ENCODE measurements at places on chromosomes 7 and 10.

DNA sequence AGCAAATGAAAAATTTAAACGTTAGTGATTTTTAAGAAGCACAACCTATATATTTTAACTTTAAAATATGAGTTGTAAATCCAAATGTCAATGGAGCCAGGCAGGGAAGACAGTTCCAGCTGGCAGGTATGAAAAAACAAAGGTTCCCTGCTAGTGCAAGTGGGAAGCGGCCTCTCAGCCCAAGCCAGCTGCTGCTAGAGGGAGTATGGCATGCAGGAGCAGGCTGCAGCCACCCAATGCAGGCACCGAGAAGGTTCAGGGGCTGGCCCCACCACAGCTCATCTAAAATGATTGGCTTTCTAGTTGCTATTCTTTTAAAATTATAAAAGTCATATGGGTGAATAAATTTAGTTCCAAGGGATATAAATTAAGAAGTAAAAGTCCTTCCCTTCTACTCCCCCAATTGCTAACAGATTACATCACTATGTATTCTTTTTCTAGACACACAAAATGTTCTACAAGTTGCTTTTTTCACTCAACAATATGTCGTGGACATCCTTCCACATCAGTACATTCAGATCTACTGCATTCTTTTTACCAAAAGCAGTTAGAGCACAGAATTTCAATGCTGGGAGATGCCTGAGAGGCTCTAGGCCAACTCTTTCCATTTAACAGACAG is 69.3 kb downstream of the SGMS1 start:
- no peak overlapping the region for H3K4me3 ChIP-seq
- no peaks in the 10 kb centered on the region for H3K4me1 ChIP-seq
- DNase-seq: peak; percentile 65
- no peaks in the 10 kb centered on the region for H3K36me3 ChIP-seq
- no peaks in the 10 kb centered on the region for H3K27me3 ChIP-seq

DNA sequence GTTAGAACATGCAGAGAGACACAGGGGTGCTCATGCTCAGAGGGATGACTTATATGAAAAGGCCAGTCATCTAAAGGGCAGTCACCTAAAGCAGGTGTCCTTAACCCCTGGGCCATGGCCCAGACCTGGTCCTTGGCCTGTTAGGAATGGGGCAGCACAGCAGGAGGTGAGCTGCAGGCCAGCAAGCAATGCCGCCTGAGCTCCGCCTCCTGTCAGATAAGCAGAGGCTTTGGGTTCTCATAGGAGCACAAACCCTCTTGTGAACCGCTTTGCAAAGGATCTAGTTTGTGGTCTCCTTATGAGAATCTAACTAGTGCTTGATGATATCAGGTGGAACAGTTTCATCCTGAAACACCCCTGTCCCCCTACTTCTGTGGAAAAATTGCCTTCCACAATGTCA is 14.5 kb downstream of the ANKRD7 start:
- no peaks in the 10 kb centered on the region for H3K36me3 ChIP-seq
- H3K27me3 ChIP-seq: no peaks in the 10 kb centered on the region

DNA sequence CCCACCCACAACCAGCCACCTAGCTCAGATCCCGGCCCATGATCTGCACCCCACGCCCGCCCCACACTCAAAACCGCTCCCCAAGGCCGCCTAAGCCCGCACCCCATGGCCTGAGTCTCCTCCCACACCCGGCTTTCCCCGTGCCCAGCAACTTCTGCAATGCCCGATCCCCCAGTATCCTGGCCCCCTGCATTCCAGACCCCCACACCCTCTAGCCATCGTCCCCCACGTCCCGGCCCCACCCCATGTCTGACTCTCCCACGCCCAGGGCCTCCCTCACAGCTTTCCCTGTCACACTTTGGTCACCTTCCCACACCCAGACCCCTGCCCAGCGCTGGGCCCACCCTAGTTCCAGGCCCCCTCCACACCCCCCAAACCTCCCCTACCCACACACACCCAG is 20.1 kb upstream of the FXYD4 start:
- no peak for DNase-seq
- H3K4me3 ChIP-seq: no peak overlapping the region
- H3K36me3 ChIP-seq: no peaks in the 10 kb centered on the region

- no peak overlapping the region for H3K4me3 ChIP-seq
- no peaks in the 10 kb centered on the region for H3K36me3 ChIP-seq
- no peak for DNase-seq
- H3K27ac ChIP-seq: no peak overlapping the region
Measured at GRCh38 chr7:123979876-123980275, 53.0 kb downstream of the TMEM229A start.

- no peak overlapping the region for H3K4me3 ChIP-seq
- no peaks in the 10 kb centered on the region for H3K36me3 ChIP-seq
- H3K27ac ChIP-seq: no peak overlapping the region
- no peaks in the 10 kb centered on the region for H3K4me1 ChIP-seq
Measured at GRCh38 chr10:43251419-43252165, 15.3 kb downstream of the RASGEF1A start.

- no peaks in the 10 kb centered on the region for H3K36me3 ChIP-seq
- H3K27me3 ChIP-seq: no peaks in the 10 kb centered on the region
- DNase-seq: no peak
Measured at GRCh38 chr10:19385846-19386450, 337.3 kb downstream of the MALRD1 start.

GRCh38 chr7:139061416-139061815 is 25.6 kb upstream of the ZC3HAV1L start:
- no peaks in the 10 kb centered on the region for H3K4me1 ChIP-seq
- no peak overlapping the region for H3K4me3 ChIP-seq
- DNase-seq: no peak
- H3K27me3 ChIP-seq: no peaks in the 10 kb centered on the region
- H3K27ac ChIP-seq: no peak overlapping the region

- no peaks in the 10 kb centered on the region for H3K4me1 ChIP-seq
- H3K27me3 ChIP-seq: no peaks in the 10 kb centered on the region
- DNase-seq: no peak
- H3K4me3 ChIP-seq: no peak overlapping the region
- H3K36me3 ChIP-seq: no peaks in the 10 kb centered on the region
Measured at GRCh38 chr7:16904076-16904475, 22.3 kb upstream of the AGR3 start.

- no peak overlapping the region for H3K27ac ChIP-seq
- H3K27me3 ChIP-seq: no peaks in the 10 kb centered on the region
- no peaks in the 10 kb centered on the region for H3K4me1 ChIP-seq
Measured at GRCh38 chr7:26136831-26137230, 15.2 kb upstream of the NFE2L3 start.

GRCh38 chr7:87083865-87084519 is 24.5 kb upstream of the ELAPOR2 start:
- no peak for DNase-seq
- H3K4me3 ChIP-seq: no peak overlapping the region
- H3K4me1 ChIP-seq: no peaks in the 10 kb centered on the region
- H3K27me3 ChIP-seq: no peaks in the 10 kb centered on the region
- no peaks in the 10 kb centered on the region for H3K36me3 ChIP-seq

DNA sequence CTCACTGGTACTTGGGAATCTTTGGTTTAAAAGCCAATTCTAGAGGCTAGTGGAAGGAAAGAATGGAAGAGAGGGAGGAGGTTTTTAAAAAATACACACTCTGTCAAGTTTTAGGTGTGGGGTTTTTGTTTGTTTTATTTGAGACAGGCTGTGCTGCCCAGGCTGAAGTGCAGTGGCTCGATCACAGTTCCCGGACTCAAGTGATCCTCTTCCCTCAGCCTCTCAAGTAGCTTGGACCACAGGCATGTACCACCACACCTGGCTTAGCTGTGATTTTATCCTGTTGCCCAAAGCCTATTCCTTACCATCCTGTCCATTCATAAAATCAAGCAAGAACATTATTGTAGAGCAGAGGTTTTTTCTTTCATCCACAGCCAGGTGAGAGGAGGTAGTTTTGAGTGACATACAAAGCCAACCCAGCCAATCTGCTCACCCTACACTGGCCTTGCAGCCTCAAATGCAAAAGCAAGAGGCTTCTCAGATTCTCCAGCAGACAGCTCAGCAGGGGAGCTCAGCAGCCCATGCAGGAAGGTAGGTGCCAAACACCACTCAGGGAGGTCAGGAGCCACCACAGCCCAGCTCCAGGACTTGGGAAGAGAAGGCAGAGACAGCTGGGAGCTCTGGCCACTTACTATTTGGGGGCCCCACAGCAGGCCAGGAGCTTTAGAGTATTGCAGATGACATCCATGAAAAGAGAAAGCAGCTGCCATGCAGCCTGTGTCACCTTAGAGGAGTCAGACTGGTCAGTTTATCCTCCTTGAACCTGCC is 65.8 kb downstream of the TMEM209 start:
- no peaks in the 10 kb centered on the region for H3K4me1 ChIP-seq
- no peak for DNase-seq
- H3K36me3 ChIP-seq: peaks cover 4% of the 10 kb centered on the region
- no peak overlapping the region for H3K4me3 ChIP-seq

DNA sequence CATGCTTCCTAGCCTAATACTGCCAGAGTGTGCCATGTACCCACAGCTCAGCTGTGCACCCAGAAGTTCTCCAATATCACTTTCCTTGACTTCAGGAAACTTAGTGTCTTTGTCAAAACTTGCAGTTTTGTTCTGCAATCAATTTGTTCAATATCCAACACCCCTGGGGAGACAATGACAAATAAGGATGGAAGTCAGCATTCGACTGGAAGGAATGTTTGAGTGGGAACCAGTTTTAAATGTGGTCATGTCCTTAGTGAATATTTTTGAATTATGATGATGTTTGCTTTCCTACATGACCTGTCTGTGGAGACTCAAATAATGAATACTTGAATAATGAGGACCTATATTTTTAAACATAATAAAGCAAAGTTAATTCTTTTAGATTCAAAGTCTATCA is 112.0 kb downstream of the ANK3 start:
- no peak for DNase-seq
- no peaks in the 10 kb centered on the region for H3K4me1 ChIP-seq
- H3K27me3 ChIP-seq: no peaks in the 10 kb centered on the region
- no peaks in the 10 kb centered on the region for H3K36me3 ChIP-seq

- no peaks in the 10 kb centered on the region for H3K4me1 ChIP-seq
- H3K27ac ChIP-seq: no peak overlapping the region
- no peaks in the 10 kb centered on the region for H3K27me3 ChIP-seq
- H3K4me3 ChIP-seq: no peak overlapping the region
- peaks cover 12% of the 10 kb centered on the region for H3K36me3 ChIP-seq
Measured at GRCh38 chr10:35554036-35554435, 51.1 kb upstream of the GJD4 start.

- H3K27me3 ChIP-seq: no peaks in the 10 kb centered on the region
- no peaks in the 10 kb centered on the region for H3K36me3 ChIP-seq
- H3K4me1 ChIP-seq: no peaks in the 10 kb centered on the region
- no peak for DNase-seq
Measured at GRCh38 chr10:71480662-71481061, 83.9 kb downstream of the CDH23 start.

DNA sequence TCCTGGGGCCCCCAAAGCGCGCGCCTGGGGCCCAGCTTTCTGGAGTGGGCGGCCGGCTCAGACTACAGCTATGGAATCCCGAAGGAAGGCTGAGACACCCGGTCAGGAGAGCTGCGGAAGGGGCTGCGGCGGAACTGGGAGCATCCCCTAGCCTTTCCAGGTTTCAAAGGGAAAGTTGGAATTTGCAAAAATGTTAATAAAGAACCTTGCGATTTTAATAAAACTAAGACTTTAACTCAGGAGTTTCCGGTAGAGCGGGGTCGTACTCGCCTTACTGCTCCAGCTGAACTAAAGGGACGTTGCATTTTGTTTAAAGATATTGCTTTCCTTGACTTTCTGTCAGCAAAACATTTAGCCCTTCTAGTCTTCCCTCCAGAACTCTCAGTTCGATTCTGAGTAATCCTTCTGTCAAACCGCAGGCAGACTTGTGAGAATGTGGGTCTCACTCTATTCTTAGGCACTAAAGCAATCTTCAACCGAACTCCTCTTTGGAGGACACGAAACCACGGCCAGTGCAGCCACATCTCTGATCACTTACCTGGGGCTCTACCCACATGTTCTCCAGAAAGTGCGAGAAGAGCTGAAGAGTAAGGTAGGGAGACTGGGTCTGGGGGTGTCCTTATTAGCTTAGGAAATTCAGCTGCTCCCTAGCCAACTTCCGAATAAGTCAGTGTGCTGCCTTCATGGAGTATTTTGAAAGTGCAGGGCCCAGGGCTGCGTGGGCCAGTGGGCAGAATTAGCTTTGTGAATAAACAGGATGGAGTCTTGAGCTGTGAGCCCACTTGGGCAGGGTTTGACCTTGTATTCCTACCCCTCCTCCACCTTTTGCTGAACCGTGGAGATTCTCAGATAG is 1.9 kb downstream of the CYP26A1 start:
- no peak overlapping the region for H3K4me3 ChIP-seq
- H3K27ac ChIP-seq: no peak overlapping the region
- peaks cover 52% of the 10 kb centered on the region for H3K27me3 ChIP-seq

DNA sequence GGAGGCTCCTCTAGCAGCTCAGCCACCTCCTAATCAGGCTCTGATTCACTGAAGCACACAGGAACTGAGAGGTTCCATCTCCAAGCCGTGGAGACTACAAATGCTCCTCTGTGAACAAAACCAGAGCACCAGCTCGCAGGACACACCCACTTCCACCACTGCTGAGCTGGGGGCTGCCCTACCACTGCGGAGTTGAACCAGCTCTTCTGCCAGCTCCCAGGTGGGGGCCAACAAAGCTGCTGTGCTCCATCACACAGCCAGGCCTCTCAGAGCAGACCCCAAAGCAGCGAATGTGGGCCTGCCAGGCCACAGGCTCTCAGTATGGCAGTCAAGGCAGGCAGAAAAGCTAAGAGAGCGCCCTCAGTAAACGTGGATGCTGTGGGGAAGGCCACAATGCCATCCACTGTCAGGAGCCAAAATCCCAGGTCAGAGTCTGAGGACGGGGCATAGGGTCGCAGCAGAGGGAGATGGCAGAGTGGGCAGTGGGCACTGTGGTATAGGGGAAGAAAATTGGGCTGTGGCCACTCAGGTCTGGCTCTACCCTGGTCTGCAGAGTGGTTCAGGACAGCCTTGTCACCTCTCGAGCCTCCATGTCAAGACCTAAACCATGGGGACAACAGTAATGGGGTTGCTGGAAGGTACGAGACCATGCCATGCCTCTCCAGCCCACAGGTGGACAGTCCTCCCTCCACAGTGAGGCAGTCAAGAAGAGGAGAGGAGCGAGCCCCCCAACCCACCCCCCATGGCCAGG is 82.1 kb downstream of the GRID1 start:
- no peaks in the 10 kb centered on the region for H3K36me3 ChIP-seq
- H3K4me3 ChIP-seq: no peak overlapping the region
- H3K4me1 ChIP-seq: no peaks in the 10 kb centered on the region
- no peak overlapping the region for H3K27ac ChIP-seq
- H3K27me3 ChIP-seq: no peaks in the 10 kb centered on the region
- DNase-seq: no peak

- no peaks in the 10 kb centered on the region for H3K36me3 ChIP-seq
- H3K27me3 ChIP-seq: no peaks in the 10 kb centered on the region
- H3K4me1 ChIP-seq: no peaks in the 10 kb centered on the region
- no peak for DNase-seq
- no peak overlapping the region for H3K27ac ChIP-seq
Measured at GRCh38 chr7:157955348-157955999, 618.7 kb downstream of the DNAJB6 start.

- no peaks in the 10 kb centered on the region for H3K27me3 ChIP-seq
- H3K4me1 ChIP-seq: no peaks in the 10 kb centered on the region
- H3K36me3 ChIP-seq: no peaks in the 10 kb centered on the region
- H3K27ac ChIP-seq: no peak overlapping the region
- H3K4me3 ChIP-seq: no peak overlapping the region
Measured at GRCh38 chr7:130277763-130278643, 11.3 kb downstream of the CPA2 start.

GRCh38 chr7:157712666-157713235 is 375.9 kb downstream of the DNAJB6 start:
- no peaks in the 10 kb centered on the region for H3K4me1 ChIP-seq
- peak; percentile 17 for DNase-seq
- no peaks in the 10 kb centered on the region for H3K36me3 ChIP-seq
- H3K4me3 ChIP-seq: no peak overlapping the region
- no peak overlapping the region for H3K27ac ChIP-seq
- H3K27me3 ChIP-seq: no peaks in the 10 kb centered on the region

GRCh38 chr7:159064121-159064815 is 80.4 kb downstream of the VIPR2 start:
- no peak overlapping the region for H3K4me3 ChIP-seq
- no peaks in the 10 kb centered on the region for H3K27me3 ChIP-seq
- H3K4me1 ChIP-seq: peaks cover 4% of the 10 kb centered on the region
- no peak for DNase-seq

Measured in kidney (tissue), 22 donors.